ENCODE measurements at places on chromosomes 16 and 17. TPM values are rescaled to one million over a fixed set of nuclear protein-coding genes. Genes with fewer than 3 reads are reported as not detected.

CES5A gene
- total RNA-seq: not detected

C16orf92 gene
- not detected for total RNA-seq

AGRP gene
- not detected for total RNA-seq

CSH2 gene
- not detected for total RNA-seq

ICAM2 gene
- total RNA-seq: 21.7 TPM

CPNE7 gene
- total RNA-seq: 2.0 TPM

CAPNS2 gene
- 6.1 TPM for total RNA-seq

CCL7 gene
- not detected for total RNA-seq

CLDN7 gene
- 14.3 TPM for total RNA-seq

MTHFSD gene
- total RNA-seq: 39.4 TPM

ACSM2A gene
- not detected for total RNA-seq

GNG13 gene
- 3.8 TPM for total RNA-seq
